ENCODE measurements at places on chromosomes 11 and 22. TPM values are rescaled to one million over a fixed set of nuclear protein-coding genes. Genes with fewer than 3 reads are reported as not detected.

The ZNF215 gene
- total RNA-seq = 2.5 TPM

The GLYAT gene
- 6.4 TPM for total RNA-seq

The OR2AG1 gene
- total RNA-seq = not detected

The MRGPRE gene
- total RNA-seq = not detected

The OR10AG1 gene
- not detected for total RNA-seq

The EPS8L2 gene
- 12.1 TPM for total RNA-seq

The SLC25A17 gene
- 15.0 TPM for total RNA-seq

The TSGA10IP gene
- total RNA-seq = not detected

The IGSF22 gene
- total RNA-seq = 1.00 TPM

The EMSY gene
- 15.4 TPM for total RNA-seq

The PRRG4 gene
- 0.84 TPM for total RNA-seq

The TPBGL gene
- total RNA-seq = 1.6 TPM

The TRPM5 gene
- total RNA-seq = not detected

The SAA1 gene
- 5,251 TPM for total RNA-seq

The RIMBP3B gene
- total RNA-seq = 0.06 TPM

- no peak for DNase-seq
These were observed 36.9 kb downstream of the MAML2 start for GRCh38 chr11:96306071-96306470.

- peak; percentile 83 for DNase-seq
These were observed 87.5 kb downstream of the RTL6 start for GRCh38 chr22:44410451-44410991.

GRCh38 chr22:19818324-19819207 is 36.1 kb downstream of the GNB1L start:
- DNase-seq = peak; percentile 87

DNA sequence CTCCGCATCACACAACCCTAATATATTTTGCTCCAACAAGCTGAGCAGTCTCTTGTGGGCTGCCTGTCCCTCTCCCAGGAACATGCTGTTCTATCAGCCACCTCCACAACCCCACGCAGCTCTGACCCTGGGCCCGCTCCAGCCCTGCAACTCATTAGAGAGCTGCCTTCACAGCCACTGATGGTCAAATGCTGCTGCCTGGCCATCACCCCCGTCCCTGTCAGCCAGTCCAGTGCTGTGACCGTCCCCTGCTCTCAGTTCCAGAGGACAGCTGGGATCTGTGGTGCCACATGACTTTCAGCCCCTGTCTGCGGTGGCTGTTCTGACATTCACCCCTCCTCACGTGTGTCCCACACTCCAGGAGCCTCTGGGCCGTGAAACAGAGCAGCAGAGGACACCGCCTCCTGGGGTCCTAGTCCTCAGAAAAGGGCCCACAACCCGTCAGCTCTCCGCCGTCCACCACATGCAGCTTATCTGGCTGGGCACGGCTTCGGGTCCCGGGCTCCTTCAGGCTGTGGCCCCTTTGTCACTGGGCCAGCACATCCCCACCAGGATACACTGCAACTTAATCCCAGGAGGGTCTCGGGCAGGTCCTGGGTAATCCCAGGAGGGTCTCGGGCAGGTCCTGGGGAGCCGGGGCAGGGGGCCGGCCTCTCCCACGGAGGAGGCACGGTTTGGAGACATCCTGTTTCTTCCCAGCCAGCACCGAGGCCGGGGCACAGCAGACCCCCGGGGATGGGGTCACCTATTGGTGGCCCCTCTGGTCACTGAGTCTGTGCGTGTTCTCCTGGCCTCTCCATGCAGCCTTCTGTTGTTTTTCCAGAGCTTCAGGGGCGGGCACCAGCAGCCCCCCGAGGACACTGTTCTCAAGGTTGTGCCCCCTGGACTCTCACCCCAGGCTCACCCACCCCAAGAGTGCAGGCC is 15.1 kb downstream of the CRELD2 start:
- no peak for DNase-seq

- DNase-seq = no peak
These were observed 587.5 kb downstream of the NTM start for GRCh38 chr11:131957875-131958274.

- DNase-seq = no peak
These were observed 848 bp upstream of the PTPRCAP start for GRCh38 chr11:67438158-67438902.

GRCh38 chr11:75734491-75735180 is 17.0 kb downstream of the MOGAT2 start:
- peak; percentile 24 for DNase-seq

DNA sequence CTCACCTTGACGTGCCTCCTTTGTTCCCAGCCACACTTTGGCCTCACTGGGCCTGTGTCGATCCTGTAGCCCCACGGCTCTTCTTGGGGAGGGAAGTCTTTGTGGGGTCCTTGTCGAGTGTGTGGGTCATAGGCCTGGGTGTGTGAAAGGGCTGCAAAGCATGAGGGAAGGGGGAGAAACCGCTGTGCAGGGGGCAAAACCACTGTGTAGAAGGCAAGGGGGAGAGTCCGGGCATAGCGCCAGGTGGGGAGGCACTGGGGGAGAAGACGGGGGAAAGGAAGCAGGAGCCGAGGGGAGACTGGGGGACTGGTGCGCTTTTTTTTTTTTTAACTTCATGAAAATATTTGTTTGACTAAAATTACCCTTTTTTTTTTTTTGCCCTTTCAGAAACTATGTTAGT is 65.1 kb upstream of the RASD2 start:
- no peak for DNase-seq

- DNase-seq = no peak
These were observed 50.1 kb downstream of the MUC6 start for GRCh38 chr11:986270-986951.

- DNase-seq = no peak
These were observed 3.1 kb upstream of the COMMD9 start for GRCh38 chr11:36292311-36292722.

GRCh38 chr11:125494561-125494960 is 1.5 kb downstream of the FEZ1 start:
- DNase-seq = no peak

GRCh38 chr22:31829505-31829904 is 75.7 kb downstream of the DEPDC5 start:
- no peak for DNase-seq

DNA sequence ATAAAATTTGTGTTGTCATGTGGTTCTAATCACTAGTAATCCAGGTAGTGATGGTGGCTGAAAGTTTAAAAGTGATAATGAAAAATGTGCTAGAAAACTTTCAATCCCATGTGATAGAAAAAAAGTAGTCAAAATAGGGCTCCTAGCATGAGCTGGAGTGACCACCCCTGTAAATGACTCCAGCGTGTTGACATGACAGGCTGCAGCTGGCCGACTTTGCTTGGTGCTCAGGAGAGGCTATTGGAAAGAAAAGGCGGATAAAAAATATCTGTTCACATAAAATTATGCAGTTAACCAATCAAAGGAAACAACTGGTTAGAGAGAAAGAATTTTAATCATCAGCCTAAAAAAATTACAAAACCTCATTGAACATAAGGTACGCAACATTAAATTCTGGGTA is 16.9 kb upstream of the MTCH2 start:
- no peak for DNase-seq

DNA sequence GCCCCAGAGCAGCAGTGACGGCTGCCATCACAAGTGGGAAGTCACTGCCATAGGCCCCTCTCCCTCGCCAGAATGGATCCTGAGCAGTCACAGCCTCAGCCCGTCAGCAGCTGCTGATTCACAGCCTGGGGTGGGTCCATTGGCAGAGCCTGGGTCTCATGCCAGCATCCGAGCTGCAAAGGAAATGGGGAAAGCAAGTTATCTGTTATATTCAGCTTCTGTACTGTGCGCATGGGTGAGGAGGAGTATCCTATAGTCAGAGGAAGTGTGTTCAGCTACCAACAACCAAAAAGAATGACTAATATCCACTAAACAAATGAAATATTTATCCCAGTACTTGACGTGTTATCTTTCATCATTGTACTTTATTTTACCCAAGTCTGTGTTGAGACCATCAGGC is 119.7 kb downstream of the RCN1 start:
- no peak for DNase-seq

- no peak for DNase-seq
These were observed 834.6 kb downstream of the JRKL start for GRCh38 chr11:97224396-97224795.

DNA sequence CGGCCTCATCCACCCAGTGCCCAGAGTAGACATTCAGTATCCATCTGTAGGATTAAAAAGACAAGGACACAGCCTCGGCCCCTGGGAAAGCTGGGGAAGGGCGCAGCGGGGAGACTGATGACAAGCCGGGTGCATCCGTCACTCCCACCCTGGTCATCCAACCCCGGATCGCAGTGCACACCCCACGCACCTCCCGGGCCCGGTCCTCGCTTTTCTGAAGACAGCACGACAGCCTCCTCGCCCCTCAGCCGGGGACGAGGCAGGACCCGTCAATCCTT is 1.1 kb downstream of the FCHSD2 start:
- DNase-seq = peak; percentile 82

- no peak for DNase-seq
These were observed 7.5 kb downstream of the DPAGT1 start for GRCh38 chr11:119093942-119094815.
